ENCODE measurements at places on chromosomes 16 and 17. TPM values are rescaled to one million over a fixed set of nuclear protein-coding genes. Genes with fewer than 3 reads are reported as not detected.

GRCh38 chr17:8018436-8018835 is 16.0 kb downstream of the GUCY2D start:
- peaks cover 29% of the 10 kb centered on the region for H3K27me3 ChIP-seq
- no peaks in the 10 kb centered on the region for H3K36me3 ChIP-seq
- peaks cover 44% of the 10 kb centered on the region for H3K4me1 ChIP-seq
- no peak for DNase-seq

Gene MYO15B
- total RNA-seq = 0.74 TPM

DNA sequence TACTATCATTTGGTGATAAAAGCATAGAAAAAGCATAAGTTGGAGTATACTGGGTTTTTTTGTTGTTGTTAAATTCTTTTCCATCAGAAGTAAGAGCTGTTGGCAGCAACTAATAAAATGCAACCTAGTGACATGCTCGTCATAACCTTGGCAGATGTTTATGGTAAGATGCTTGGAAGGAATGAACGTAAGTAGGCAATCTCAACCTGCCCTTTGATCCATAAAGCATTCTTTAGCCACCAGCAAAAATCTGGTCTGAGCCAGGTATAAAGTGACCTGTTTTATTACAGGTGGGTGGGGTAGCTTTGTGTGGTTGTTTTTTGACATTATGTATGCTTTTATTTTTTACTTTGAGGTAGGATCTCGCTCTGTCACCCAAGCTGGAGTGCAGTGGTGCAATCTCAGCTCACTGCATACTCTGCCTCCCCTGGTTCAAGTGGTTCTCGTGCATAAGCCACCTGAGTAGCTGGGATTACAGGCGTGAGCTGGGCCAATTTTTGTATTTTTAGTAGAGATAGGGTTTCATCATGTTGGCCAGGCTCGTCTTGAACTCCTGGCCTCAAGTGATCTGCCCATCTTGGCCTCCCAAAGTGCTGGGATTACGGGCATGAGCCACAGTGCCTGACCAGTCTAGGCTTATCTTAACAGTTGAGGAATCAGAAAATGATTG is 22.0 kb downstream of the WSB1 start:
- peaks cover 20% of the 10 kb centered on the region for H3K4me1 ChIP-seq
- peaks cover 41% of the 10 kb centered on the region for H3K36me3 ChIP-seq
- no peak for DNase-seq
- H3K27ac ChIP-seq = peak overlapping the region; percentile 32
- no peak overlapping the region for H3K4me3 ChIP-seq

Gene YPEL2
- 6.4 TPM for total RNA-seq

DNA sequence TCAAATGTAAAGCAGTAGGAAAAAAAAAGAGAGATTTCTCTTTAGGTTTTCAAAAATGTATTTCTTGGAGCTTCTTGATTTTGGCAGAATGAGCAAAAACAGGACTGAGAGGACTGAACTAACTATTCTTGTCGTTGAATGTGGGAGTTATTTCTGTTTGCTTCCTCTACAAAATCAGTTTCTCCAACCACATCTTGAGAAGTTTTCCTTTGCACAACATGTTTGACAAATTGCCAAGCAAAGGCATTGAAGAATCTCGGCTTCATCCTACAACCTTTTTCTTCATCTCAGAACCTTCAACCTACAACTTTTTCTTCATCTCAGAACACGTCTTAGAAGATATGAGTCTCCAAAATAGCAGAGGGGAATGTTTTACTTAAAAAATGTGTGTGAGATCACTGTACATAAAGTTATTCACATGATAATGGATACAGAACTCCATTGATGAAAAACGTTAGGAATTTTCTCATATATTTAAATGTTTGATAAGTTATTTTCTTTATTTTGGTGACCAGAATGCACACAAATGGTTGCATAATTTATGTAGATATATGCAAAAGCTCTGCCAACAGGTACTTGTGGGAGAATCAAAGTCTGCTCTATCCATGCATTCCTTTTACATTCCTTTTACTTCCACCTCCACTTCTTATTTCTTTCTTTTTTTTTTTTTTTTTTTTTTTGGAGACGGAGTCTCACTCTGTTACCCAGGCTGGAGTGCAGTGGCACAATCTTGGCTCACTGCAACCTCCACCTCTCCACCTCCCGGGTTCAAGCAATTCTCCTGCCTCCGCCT is 370.0 kb downstream of the KCNJ2 start:
- no peaks in the 10 kb centered on the region for H3K4me1 ChIP-seq
- H3K27me3 ChIP-seq = peaks cover 3% of the 10 kb centered on the region
- DNase-seq = no peak
- peaks cover 7% of the 10 kb centered on the region for H3K36me3 ChIP-seq
- no peak overlapping the region for H3K4me3 ChIP-seq

DNA sequence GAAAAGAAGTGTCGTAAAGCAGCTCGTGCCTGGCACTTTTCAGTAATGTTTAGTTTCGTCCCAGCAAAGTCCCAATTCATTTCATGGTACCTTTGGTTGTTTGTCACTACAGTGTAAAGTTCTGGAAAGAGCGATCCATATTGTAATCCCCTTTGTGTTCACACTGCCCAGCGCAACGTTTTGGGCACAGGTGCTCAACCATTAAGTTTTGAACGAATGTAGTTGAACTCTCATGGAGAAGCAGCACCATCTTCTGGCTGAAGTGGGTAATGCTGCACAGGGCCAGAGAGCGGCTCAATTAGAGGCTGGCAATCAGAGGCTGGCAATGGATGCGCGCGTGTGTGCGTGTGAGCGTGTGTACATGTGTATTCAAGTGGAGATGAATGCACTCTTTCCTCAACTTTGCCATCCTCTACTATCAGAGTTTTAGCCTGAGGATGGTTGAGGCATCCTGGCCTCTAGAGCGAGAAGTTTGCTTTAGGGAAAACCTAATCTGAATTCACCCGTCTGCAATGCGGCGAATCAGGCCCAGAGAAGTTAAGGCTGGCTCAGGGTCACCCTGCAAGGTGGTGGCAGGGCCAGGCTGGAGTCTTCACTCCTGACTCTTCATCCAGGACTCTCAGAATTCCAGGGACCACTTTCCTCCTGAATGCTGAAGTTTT is 29.9 kb downstream of the DYNLL2 start:
- 0 out of 2 replicates have a peak overlapping the region, but pooled peaks have one; percentile 19 for H3K4me3 ChIP-seq
- peaks cover 10% of the 10 kb centered on the region for H3K27me3 ChIP-seq
- H3K27ac ChIP-seq = no peak overlapping the region
- peak; percentile 62 for DNase-seq

GRCh38 chr16:66489818-66490217 is 60.1 kb downstream of the TK2 start:
- DNase-seq = no peak
- no peaks in the 10 kb centered on the region for H3K36me3 ChIP-seq
- peaks cover 15% of the 10 kb centered on the region for H3K4me1 ChIP-seq
- no peak overlapping the region for H3K27ac ChIP-seq
- no peak overlapping the region for H3K4me3 ChIP-seq

Gene SLFN12L
- total RNA-seq = 0.30 TPM

Gene CCL4L2
- total RNA-seq = not detected

DNA sequence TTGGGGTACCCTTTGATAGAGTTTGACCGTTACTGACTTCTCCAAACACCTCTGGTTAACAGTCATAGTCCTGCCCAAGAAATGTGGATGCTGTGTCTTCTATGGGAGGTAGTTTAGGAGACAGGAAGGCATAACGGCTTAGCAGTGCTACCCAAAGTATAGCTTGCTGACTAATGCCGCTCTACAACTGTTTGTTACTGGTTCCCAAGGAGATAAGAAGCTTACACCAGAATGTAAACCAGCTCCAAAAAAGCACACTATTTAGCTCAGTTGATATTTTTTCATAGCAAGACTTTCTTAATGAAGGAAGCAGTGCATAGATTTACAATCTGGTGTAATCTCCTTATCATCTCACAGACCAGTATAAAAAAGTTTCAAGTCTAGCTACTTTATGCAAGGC is 95.7 kb downstream of the HS3ST3B1 start:
- H3K4me3 ChIP-seq = no peak overlapping the region
- no peaks in the 10 kb centered on the region for H3K36me3 ChIP-seq
- DNase-seq = peak; percentile 45
- H3K27me3 ChIP-seq = peaks cover 16% of the 10 kb centered on the region
- H3K27ac ChIP-seq = no peak overlapping the region

DNA sequence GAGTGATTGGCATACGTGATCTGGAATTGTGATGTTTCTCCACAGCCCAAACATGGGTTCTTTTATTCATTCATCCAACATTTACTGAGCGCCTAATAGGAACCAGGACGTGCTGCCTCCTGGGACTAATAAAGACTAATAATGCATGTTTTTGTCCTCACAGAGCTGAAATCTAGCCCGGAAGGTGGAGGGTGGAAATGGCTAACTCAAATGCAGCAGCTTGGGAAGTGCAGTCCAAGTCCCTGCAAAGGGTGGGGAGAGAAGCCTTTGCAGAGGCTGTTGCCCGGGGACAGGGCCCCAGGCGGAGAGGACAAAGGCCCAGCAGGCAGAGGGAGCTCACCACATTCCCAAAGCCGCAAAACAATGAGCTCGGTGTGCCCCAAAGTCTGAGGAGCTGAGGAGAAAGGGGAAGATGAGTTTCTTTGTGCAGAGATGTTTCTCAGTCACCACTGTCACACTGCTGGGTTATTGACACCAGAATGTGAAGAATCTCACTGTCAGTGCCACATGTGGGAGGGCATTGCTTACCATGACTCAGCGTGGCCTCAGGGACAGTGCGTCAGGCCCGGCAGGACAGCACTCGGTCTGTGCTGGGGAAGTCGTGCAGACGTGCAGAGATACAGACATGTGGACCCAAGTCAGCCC is 118.2 kb upstream of the CHMP6 start:
- peaks cover 2% of the 10 kb centered on the region for H3K27me3 ChIP-seq
- peaks cover 13% of the 10 kb centered on the region for H3K4me1 ChIP-seq
- peak overlapping the region; percentile 30 for H3K4me3 ChIP-seq
- peaks cover 22% of the 10 kb centered on the region for H3K36me3 ChIP-seq
- peak overlapping the region; percentile 88 for H3K27ac ChIP-seq
- peak; percentile 62 for DNase-seq

Measured in HFFc6 (cell line).